ENCODE measurements at places on chromosomes 16 and 17.

GRCh38 chr17:29090108-29090507 is 47.2 kb downstream of the PIPOX start:
- no peak for DNase-seq

- no peak for DNase-seq
Observed at GRCh38 chr17:63311416-63311937, 134.6 kb downstream of the CYB561 start.

DNA sequence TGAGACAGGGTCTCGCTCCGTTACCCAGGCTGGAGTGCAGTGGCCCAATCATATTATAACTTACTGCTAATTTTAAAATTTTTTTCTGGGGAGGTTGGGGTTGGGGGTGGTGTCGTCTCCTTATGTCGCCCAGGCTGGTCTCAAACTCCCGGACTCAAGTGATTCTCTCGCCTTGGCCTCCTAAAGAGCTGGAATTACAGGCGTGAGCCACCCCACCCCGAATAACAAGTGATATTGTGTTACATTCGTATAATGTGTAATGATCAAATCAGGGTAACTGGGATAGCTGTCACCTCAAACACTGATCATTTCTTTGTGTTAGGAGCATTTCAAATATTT is 16.2 kb upstream of the KPNA2 start:
- no peak for DNase-seq

DNA sequence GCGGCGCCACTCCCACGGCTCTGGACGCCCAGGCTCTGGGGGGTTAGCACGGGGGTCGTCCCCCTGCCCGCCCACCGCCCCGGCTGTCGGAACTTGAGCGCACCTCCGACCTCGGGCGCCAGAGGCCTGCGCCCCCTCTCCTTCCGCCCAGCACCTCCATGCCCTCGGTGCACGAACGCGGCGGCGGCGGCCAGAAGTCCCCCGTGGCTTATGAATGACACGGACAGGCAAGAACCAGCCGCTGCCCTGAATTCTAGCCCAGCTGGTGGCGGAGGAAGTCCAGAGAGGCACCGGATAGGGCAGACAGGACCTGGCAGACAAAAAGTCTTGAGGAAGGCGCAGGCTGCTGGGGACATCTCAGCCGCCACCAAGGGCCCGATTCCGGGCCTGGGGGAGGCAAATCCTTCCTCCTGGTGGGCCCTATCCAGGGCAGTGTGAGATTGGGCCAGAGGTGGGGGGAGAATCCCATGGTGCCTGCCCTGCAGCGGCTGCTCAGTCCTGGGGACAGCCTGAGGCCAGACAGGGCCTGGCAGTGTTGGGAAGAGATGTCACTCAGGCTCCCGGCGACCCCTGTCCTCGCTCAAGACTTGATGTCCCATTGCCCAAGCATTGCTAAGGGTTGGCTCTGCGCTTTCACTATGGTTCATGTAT is 897 bp upstream of the CYGB start:
- DNase-seq: no peak

DNA sequence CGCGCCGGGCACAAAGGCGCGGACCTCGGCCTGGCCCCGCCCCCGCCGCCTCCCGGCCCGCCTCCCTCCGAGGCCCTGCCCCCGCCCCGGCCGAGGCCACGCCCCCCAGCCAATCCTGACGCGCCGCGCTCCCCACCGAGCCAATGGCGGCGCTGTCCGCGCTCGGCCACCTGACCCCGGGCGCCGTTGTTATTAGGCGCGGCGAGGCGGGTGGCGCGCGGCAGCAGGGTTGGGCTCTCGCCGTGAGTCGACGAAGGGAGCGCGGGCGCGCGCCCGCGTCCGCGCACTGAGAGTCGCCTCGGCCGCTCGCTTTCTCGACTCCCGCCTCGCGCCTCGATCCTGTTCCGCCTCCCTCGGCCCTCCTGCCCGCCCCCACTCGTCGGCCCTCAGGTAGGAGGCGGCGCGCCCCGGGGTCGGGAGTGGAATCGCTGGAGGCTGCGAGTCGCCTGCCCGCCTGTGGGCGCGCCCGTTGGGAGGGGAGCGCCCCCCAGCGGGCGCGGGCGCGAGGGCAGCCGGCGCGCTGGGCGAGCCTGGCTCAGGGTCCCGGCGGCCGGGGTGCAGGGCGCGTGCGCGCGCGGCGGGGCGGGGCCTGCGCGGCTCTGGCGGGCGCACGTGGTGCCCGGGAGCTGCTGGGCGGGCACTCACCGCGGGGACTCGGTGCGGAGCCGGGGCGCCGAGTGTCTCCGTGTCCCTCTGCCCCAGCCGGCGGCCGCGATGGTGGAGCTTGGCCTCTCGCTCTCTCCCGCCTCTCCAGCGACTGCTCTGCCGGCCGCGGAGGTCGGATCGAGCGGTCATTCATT is 405 bp upstream of the CBLN1 start:
- DNase-seq: no peak

DNA sequence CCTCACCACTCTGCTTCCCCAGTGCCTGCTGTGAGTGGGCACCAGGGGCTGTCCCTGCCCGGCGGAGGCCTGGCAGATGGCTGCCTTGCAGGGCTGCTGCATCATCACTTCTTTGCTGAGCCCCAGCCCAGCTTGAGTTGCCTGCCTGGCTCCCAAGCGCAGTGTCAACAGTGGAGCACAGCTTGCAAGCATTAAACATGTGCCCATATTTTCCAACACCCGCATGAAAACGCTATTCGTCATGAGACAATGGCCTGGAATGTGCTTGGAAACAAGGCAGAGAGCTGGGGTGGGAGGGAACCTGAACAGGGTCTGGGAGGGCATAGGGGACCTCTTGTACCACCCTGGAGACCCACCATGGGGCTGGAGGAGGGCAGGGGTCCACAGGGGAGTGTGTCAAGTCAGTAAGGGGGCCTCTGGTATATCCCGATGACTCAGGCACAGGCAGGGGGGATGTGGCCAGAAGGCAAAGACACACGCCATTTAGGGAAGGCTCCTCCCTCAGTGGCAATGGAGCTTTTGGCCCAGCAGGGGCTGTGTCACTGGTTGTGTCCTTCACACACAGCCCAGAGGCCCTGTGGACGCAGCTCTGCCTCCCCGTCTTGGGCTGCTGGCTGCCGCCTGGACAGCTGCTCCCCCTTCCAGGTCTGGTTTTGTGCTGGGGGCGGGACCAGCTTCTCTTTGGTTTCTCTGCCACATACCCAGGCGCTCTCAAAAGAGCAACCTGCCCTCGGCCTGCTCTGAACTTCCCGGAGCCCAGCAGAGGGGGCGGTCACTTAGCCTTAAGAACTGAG is 17.4 kb upstream of the MTSS2 start:
- DNase-seq: no peak

- DNase-seq: no peak
Observed at GRCh38 chr17:67212231-67212630, 32.8 kb downstream of the HELZ start.

DNA sequence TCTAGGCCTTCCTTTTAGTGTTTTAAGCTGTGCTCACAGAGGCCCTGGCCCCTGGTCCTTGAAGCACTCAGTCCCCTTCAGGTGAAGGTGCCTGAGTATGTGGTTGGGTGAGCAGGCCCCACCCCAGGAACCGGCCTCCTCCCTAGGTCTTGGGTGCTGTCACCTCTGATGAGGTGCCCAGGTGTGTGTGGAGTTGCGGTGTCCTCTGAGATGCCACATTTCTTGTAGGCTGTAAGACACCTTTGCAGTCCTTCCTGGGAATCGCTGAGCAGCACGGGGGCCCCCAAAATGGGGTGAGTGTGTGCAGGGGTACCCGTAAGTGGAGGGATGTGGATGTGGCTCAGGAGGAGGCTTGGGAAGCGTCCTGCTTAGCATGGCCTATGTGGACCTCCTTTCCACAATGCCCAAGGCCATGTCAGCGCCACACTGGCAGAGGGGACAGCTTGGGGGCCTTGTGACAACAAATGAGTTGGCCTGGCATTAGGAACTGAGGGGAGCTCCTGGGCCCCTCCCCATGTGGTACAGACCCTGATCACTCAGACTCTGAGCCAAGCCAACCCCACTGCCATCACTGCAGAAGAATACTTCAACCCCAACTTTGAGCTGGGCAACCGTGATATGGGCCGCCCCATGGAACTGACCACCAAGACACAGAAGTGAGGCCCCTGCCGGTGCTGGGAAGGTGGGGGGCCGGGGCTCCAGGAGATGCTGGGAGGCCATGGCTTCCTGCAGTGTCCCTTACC is 11.2 kb downstream of the CORO6 start:
- DNase-seq: no peak

- DNase-seq: no peak
Observed at GRCh38 chr17:80109066-80109660, 7.8 kb downstream of the GAA start.

GRCh38 chr17:30599428-30600059 is 122.3 kb downstream of the GOSR1 start:
- DNase-seq: no peak

- no peak for DNase-seq
Observed at GRCh38 chr17:76473541-76473985, 6.2 kb downstream of the AANAT start.
